Epithelial cell of proximal tubule (primary cell): ENCODE measurements at places on chromosomes 1 and 21.

- no peak for DNase-seq
Observed at GRCh38 chr1:48062353-48062752, 65.2 kb upstream of the TRABD2B start.

GRCh38 chr1:93620172-93620840 lies 61.3 kb downstream of the BCAR3 start:
- DNase-seq: no peak

DNA sequence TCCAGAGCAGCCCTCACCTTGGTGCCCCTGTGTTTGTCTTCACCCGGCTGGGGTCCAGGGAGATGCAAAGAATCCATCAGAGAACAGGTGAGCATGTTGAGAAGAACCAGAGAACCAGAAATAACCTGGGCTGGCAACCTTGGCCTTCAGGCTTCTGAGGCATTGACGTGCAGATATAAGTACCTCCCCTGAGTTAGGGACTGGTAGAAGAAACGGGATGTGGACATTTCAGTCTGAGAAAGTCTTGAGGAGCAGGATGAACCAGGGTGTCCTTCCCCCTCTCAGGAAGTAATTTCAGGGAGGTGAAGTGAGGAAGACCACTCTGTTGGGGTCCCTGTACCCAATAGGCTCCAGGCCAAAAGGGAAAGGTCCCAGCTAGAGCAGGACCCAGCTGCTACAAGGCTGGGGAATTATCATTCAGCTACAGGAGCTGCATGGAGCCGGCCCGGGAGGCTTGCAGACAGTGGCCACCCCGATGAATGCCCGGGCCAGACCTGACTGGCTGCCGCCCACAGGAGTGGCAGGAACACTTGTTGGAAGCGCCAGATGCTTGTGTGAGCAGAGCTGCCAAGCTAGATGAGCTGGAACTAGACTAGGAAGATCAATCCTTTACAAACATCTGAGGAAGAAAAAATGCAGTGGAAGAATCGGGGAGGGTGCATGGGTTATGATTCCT lies 1.7 kb upstream of the AURKAIP1 start:
- DNase-seq: no peak

DNA sequence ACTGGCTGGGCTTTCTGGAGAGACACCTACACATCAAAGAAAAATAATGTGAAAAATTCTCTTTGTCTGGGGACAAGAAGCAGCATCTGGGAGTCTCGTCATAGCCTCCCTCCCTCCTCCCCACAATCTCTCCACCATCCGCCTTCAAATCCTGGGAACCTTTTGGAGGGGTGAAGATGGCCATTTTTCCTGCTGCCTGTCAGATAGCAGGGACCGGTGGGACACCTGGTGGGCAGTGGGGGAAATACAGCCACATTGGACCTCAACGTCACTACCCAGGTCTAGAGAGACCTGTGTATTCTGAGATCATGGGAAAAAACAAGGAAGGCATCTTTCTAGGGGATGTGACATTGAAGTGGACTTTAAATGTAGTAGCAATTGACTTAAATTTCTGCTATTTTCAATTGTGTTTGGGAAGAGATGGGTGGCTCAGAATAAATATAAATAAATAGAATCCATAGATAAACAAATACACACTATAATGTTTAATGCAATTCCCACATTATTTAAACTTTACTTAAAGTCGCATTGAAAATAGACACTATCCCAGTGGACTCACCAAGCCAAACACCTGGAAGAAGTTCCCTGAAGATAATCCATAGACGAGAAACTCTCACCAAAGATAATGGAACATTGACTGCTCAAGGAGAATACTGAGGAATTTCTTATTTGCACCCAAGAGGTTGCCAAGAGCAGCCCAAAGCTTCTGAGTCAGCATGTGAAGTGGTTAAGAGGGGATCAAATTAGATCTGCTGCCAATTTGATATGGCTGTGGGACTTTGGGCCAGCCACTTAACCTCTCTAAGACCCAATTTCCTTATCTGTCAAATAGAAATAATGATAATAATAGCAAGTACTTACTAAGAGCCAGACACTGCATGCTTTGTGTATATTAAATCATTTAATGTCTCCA lies 147.6 kb upstream of the CAMK1G start:
- DNase-seq: no peak

- DNase-seq: no peak
Observed at GRCh38 chr1:248862695-248862997, 3.8 kb upstream of the ZNF692 start.

DNA sequence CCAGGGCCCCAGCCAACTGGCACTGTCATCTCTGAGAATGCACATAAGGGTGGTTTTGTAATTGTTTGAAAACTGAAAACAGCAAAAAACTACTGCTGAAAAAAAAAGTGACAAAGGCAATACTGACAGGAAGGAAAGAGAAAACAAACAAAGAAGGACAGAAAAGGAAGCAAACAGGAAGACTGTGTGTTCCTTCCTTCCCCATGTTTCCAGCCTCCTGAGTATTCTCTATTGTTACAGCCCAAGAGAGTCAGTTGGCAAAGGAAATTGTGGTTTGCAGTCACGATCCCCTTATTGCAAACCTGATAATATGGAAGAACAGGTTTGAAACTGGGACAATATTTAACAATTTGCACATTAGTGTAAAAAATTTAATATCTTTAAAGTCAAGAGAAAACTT lies 1177.6 kb downstream of the PLA2G4A start:
- DNase-seq: no peak

DNA sequence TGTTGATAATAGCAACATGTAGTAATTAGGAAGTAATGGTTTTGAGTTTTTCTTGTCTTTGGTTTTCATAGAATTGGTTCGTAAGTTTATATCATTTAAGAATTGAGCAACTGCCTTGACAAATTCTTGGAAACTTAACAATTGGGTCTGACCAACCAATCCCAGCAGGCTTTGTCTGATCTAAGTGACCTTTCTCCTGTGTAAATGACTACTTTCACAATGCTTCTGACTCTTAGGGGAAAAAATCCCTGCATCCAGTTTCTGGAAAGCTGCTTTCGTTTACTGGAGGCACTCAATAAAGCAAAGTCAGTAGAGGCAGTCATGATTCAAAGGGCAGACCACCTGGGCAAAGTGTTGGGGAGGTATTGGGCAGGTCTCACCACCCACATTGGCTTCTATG lies 303.6 kb upstream of the FAM78B start:
- DNase-seq: no peak

DNA sequence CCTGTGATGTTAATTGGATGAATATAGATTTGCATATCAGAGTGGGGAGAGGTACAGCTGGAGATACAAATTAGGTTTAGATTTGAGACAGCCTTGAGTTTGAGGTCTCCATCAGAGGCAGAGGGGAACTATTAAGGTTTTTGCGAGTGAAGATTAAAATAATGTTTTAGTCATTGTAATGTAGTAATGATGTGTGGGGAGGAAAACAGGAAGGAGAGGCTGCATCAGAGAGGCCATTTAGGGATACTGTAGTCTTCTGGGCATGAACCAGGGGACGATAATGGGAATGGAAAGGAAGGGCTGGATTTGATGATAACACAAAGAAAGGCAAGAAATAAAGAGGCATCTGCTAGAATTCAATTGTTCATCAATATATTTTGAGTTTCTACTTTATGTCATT lies 9.5 kb downstream of the CD84 start:
- no peak for DNase-seq

GRCh38 chr1:47647327-47647845 lies 209.5 kb downstream of the FOXD2 start:
- no peak for DNase-seq

GRCh38 chr21:45448810-45449657 lies 44.1 kb downstream of the COL18A1 start:
- no peak for DNase-seq

GRCh38 chr21:31243611-31244010 lies 100.5 kb downstream of the TIAM1 start:
- no peak for DNase-seq

GRCh38 chr1:9905010-9905409 lies 5.1 kb downstream of the CTNNBIP1 start:
- no peak for DNase-seq

GRCh38 chr1:226584164-226584563 lies 35.6 kb downstream of the STUM start:
- no peak for DNase-seq

- no peak for DNase-seq
Observed at GRCh38 chr1:226308166-226308722, 720 bp downstream of the LIN9 start.

DNA sequence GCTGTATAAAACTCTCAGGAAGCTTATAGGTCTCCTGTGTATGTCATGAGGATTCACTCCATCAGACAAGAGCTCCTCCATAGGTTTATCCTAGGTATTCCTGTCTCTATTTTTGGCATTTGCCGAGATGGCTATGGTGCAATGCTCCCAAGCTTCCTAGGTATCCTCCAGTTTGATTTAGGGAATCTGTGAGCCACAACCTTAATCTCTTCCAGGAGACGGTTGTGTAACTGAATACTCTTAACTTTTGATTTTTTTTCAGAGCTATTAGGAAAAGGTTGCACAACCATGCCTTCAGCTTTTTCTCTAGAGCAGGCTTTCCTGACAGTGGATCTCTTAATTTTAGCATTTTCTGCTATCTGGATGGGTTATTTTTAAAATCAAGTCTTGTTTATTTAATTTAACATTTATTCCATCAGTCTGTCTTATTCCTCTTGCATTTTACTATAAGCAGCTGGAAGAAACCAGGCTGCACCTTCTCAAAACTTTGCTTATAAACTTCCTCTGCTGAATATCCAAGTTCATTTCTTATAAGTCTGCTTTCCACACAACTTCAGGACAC lies 69.4 kb upstream of the BACE2 start:
- DNase-seq: no peak

- no peak for DNase-seq
Observed at GRCh38 chr1:113792471-113792870, 19.8 kb downstream of the RSBN1 start.

GRCh38 chr1:54583307-54583686 lies 35.3 kb downstream of the ACOT11 start:
- DNase-seq: no peak

DNA sequence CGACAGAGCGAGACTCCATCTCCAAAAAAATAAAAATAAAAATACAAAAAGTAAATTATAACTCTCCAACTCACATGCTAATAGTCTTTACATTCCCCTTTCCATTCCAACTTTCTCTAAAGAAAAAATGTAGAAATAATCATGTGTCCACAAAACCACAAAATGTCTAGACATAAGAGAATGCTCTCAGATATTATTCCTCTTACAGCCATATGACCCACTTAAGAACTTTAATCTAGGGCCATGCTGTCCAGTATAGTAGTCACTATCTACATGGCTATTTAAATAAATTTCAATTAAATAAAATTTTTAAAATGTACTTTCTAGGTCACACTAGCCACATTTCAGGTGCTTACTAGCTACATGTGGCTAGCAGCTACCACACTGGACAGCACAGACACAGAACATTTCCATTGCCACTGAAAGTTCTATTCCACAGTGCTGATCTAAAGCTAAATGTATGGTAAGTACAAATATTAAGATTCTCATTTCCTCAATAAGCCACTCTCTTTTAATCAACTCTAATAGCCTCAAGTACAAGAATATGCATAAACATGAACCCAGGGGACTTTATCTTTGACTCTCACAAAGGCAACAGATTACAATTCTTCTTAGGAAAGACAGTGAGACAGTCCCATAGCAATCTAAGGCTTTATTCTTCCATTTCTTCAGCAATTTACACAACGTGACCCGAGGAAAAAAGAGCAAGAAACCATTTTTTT lies 138.6 kb downstream of the RERE start:
- no peak for DNase-seq

DNA sequence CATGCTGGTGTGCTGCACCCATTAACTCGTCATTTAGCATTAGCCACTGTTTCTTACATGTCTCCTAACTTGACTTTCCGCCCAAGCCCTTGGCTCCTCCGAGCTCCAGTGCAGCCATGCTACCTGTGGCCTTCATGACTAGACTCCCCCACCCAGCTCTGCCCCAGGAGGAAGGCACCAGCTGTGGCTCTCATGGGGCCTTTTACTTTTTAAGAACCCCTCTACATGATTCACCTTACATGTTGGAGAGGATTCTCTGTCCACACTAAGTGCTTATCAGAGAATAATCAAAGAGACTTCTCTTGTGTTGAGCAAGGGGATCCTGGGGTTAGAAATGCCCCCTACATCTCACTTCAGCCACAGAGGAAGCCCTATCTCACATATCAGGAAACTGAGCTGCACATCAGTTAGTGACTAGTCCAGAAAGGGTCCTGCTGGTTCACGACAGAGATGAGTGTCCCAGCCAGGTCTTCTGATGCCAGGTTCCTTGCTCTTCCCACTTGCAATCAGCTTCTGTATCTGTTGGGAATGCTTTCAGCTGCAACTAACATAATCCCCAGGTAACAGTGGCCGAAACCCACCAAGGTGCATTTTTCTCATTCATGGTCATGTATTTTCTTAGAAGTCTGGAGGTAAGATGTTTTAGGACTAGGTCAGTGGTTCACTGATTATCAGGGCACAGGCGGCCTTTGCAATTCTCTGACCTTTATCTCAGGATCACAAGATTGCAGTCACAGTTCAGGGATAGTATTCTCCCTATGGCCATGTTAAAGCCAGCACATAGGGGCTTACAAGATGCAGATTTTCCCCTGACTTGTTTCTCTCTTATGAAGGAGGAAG lies 45.9 kb downstream of the KLHDC7A start:
- DNase-seq: no peak

GRCh38 chr1:1093610-1093943 lies 19.5 kb upstream of the RNF223 start:
- DNase-seq: no peak

DNA sequence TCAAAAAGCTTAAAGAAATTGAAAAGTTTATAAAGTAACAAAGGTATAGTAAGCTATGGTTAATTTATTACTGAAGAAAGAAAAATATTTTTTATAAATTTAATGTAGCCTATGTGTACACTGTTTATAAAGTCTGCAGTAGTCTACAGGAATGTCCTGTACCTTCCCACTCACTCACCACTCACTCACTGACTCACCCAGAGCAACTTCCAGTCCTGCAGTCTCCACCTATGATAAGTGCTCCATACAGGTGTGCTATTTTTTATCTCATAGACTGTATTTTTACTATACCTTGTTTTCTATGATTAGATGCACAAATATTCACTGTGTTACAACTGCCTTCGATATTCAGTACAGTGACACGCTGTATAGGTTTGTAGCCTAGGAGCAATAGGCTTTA lies 106.6 kb downstream of the NR5A2 start:
- no peak for DNase-seq

DNA sequence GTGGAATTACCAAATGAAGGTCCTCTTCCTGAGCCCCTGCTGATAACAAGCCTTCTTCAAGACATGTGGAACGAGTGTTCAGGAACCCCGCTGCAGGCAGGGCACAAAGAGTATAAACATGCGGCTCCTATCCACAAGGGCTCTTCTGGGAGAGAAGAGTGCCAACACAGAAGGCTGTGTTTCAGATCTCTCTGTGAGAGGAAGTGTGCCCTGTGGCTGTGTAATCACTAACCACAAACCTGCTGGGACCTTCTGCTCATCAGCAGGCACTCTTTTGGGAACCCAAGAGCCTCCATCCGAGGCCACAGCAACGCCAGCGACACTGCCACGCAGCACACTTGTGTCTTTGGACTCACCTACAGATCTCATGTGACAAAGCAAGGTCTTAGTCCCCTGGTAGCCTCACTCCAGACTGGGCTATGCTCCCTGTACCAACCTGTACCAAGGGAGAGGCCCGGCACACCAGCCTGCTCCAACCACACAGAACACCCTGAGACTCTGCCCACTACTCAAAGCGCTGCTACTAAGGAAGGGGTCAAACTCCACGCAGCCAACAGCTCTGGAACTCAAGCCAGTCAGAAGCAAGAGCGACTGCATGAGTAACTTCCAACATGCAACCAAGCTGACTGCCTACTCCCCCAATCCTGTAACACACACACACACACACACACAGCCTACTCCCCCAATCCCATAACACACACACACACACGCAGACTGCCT lies 7.8 kb downstream of the PTTG1IP start:
- DNase-seq: no peak

- DNase-seq: no peak
Observed at GRCh38 chr1:178452013-178452412, 44.8 kb downstream of the CLEC20A start.
